ENCODE measurements at places on chromosomes 7 and 10.
A peak's percentile ranks its signal among the peaks of the same experiment; 100 is the strongest.

DNA sequence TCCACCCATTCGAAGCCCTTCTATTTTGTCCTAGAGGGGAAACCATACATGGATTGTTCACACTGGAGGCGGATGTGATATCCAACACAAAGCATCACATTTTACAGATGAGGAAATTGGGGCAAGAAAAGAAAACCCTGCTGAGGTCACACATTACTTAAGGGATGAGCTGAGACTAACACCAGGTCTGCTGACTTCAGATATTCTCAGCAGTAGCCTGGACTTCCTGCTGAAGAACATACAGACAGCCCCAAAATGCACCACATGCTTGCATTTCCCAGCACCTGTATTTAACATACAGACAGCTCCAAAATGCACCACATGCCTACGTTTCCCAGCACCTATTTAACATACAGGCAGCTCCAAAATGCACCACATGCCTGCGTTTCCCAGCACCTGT is 11.2 kb downstream of the GIMAP5 start:
- no peak for DNase-seq

- peak; percentile 91 for DNase-seq
These were observed 94.7 kb upstream of the ZMIZ1 start for GRCh38 chr10:78973901-78974616.

GRCh38 chr10:124166431-124167125 is 73.2 kb upstream of the CHST15 start:
- no peak for DNase-seq

- no peak for DNase-seq
These were observed 87.8 kb downstream of the CHRM2 start for GRCh38 chr7:136956232-136956631.
